ENCODE measurements at places on chromosomes 7 and 10.
A peak's percentile ranks its signal among the peaks of the same experiment; 100 is the strongest.

GRCh38 chr7:148547951-148548350, 42.6 kb upstream of the C7orf33 start:
- no peak for DNase-seq

DNA sequence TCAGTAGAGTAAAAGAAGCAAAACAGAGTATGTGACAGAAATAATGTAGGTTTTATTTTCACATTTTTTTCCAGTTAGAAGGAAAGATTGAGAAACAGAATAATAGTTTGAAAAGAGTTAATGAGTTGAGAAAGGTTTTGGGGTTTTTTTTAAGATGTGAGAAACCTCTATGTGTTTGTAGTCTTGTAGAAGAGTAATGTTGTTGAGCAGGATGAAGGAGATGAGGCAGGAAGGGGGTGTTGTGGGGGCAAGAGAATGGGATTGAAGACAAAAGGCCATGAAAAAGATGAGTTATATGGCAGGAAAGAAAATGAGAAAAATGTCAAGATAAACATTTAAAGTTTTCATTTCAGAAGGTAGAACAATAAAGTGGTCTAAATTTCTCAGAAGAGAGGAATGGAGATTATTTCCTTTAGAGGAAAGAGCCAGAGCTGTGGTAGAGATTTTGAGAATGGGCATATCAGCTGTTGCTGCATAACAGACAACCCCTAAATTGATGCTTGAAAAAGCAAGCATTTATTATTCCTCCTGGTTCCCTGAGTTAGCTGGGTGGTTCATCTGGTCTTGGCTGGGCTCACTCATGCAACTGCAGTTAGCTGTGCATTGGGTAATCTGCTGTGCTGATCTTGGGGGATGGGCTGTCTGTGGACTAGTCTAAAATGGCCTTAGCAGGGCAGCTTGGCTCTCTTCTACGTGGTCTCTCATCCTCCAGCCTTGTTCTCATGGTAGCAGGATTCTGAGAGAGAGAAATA, 27.1 kb downstream of the PCGF5 start:
- no peak for DNase-seq

- DNase-seq = no peak
These were observed 561.1 kb downstream of the TCERG1L start for GRCh38 chr10:130750441-130750840.

GRCh38 chr10:72552857-72553256, 73.0 kb downstream of the MICU1 start:
- DNase-seq = no peak

- no peak for DNase-seq
These were observed 32.3 kb downstream of the CDK1 start for GRCh38 chr10:60810437-60811182.

- no peak for DNase-seq
These were observed 63.0 kb downstream of the AOAH start for GRCh38 chr7:36661135-36661840.

GRCh38 chr7:29230871-29231345, 36.3 kb downstream of the CHN2 start:
- DNase-seq = no peak

- DNase-seq = no peak
These were observed 39.0 kb downstream of the POR start for GRCh38 chr7:75953931-75954330.

GRCh38 chr10:5423771-5424170, 11.4 kb downstream of the NET1 start:
- DNase-seq = no peak

- DNase-seq = no peak
These were observed 49.7 kb downstream of the CDK1 start for GRCh38 chr10:60827791-60828488.

- DNase-seq = no peak
These were observed 275.7 kb downstream of the CELF2 start for GRCh38 chr10:11293332-11293731.

DNA sequence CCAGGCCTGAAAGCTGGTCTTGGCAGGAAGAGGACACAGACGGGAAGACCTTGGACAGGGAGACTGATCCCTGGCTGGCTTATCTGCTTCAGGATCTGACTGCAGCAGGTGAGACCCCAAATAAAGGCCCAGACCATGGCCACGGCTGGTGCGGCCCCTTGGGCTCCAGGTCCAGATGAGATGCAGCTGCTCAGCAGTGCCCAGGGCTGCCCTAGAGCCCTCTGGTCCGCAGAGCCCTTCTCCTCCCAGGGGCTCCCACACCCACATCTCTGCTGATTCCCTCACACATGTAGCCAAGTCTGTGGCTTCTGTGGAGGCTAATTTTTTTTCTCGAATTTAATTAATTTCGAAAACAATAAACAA, 46.3 kb downstream of the VIPR2 start:
- no peak for DNase-seq

DNA sequence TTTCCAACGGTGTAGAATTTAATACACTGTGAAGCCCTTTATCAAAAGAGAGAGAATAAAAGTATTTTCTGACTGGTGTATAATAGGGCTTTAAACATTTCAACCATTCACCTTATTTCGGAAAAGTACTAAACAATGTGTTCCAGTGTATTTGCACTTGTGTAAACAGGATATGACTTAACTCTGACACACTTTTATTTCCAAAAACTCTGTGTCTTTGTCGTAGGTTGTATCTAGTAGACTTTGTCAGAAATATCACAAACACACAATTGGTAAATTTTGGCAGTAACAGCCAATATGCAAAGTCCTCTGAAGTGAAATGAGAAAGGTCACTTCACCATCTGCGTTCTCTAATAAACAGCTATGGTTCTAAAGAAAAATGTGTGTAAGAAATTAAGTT, 10.3 kb upstream of the TSPAN13 start:
- DNase-seq = no peak

DNA sequence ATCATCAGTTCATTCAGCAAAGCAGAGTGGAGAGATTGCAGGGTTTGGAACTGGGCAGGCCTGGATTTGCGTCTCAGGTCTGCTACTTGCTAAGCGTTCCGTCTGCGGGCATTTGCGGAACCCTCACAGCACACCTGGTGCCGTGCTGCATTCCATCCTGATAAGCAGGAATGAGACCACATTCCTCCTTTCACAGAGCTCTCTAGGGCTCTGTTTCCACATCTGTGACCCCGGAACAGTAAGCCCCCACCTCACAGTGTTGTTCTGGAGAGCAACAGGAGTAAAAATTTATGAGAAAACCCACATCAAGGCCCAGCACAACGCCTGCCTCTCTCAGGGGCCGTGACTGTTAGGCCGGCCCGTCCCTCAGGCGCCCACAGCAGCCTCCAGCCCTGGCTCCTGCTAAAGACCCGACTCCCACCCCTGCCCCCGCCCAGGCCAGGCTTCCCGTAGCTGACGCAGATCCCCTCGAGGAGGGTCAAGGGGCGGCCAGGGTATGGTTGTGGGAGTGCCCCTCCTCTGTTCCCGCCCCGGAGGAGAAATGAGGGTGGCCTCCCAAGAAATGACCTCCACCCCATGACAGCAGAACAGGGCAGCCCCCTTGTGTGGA, 128.9 kb downstream of the RGS10 start:
- no peak for DNase-seq

DNA sequence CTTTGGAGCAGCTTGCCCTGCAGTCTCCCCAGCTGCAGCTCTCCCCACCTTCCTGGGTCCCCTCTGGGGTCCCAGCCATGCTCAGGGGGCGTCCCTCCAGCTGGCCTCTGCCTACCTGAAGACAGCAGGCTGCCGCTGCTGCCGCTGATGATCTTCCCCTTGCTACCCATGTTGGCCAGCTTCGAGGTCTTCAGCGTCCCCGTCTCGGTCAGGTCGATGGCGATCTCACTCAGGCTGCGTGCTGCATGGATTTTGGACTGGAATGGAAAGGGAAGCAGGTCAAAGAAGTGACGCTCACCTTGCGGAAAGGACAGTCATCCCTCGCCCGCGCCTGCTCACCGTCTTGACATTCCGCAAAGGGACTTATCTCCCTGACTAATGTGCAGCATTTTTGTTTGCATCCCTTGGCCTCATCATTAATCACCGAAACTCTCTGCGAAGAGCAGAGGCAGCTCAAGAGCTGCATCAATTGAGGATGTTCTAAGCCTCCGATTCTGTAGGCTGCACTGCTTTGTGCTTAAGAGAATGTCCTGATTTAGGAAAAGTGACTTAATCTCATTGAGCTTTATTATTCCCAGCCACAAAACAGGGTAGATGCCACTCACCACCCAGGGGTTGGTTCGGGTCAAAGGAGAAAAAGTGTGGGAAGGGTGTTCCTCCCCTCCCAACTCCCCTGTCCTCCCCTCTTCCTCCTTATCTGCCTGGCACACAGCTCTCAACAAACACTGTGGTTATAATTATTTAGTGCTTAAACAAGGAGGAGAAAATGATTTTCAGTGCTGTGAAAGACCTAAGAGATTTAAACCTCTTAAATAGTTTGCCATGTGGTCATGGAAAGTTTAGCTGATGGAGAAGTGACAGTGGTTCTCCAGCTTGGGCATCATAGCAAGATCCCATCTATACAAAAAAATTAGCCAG, 107.3 kb downstream of the PRPF18 start:
- no peak for DNase-seq

- no peak for DNase-seq
These were observed 25.5 kb downstream of the C10orf105 start for GRCh38 chr10:71694039-71694501.

DNA sequence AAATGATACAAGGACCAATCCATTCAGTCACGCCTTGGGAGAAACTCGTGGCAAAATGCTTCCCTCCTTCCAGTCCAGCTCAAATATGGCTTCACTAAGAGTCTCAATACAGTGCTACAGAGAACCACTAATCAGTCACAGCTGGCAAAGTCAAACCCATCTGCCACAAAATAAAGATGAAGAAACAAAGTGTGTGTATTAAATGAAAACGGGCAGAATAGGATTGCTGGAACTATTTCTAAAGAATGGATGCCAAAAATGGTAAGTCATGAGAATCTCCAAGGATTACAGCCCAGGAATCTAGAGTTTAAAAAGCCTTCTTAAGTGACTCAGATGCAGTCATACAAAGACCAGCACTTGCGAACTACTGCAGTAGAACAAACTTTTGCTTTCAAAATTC, 61.9 kb downstream of the CACUL1 start:
- DNase-seq = no peak

DNA sequence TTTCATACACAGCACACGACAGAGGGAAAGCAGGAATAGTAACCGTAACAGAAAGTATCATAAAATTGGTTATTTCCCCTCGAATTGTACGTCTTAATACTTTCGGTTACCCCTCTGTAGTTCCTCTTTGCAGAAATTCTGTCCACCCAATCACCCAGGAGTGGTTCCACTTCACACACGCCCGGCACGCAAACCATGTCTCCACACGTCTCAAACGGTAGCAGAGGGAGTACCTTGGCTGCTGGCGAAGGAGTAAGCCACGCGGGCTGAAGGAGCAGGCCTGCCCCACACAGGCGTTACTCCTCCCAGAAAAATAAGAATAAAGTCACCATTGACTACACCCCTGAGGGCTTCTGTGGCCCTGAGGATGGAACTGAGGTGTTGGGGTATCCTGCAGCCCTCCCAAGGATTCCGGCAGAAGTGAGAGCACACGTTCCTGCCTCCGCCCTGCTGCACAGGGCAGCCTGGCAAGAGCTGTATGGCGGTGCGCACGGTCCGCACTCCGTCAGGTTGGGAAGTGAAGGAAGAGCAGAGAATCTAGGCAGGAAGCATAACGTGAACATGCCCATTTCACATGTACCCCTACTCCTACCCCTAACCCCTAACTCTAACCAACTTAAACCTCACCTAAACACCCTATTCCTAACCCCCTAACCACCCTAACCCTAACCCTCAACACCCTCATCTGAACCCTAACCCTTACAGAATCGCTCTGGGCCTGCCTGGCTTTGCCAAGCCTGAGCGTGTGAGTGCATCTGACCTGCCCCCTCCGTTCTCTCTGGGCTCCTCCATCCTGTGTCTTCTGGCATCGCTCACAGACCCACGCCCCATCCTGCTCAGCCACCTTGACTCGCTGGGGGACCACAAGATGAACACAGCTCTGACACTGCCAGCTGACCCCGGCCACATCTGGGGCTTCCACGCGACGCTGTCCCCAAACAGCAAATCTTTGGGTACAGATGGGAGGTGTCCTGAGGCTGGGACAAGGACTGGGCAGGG, 18.2 kb downstream of the GPR146 start:
- no peak for DNase-seq

GRCh38 chr7:25369786-25370185, 141.5 kb upstream of the NPVF start:
- DNase-seq = peak; percentile 96

GRCh38 chr7:93894966-93895640, 4.5 kb upstream of the TFPI2 start:
- no peak for DNase-seq
